ENCODE measurements at places on chromosomes 3 and 15. TPM values are rescaled to one million over a fixed set of nuclear protein-coding genes. Genes with fewer than 3 reads are reported as not detected.

- H3K27me3 ChIP-seq: no peaks in the 10 kb centered on the region
- no peak for DNase-seq
- no peak overlapping the region for H3K4me3 ChIP-seq
- no peak overlapping the region for H3K27ac ChIP-seq
- no peaks in the 10 kb centered on the region for H3K4me1 ChIP-seq
Observed at GRCh38 chr3:7146529-7146928, 285.6 kb downstream of the GRM7 start.

DNA sequence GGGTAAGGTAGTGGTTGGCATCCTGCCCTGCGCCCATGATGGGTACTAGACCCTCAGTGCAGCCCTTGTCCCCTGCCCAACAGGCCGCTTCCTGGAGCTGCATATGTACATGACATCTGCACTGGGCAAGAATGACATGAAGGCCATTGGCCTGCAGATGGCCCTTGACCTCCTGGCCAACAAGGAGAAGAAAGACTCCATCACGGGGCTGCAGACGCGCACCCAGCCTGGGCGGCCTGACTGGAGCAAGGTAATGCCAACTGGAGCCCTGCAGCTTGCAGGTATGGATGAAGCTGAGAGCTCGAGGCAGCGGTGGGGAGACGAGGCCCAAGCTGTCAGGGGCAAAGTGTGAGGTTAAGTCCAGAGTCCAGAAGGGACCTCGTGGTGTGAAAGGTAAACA, 40.8 kb downstream of the NOX5 start:
- peaks cover 46% of the 10 kb centered on the region for H3K27me3 ChIP-seq
- H3K4me3 ChIP-seq: no peak overlapping the region
- H3K27ac ChIP-seq: no peak overlapping the region
- no peak for DNase-seq
- no peaks in the 10 kb centered on the region for H3K36me3 ChIP-seq
- peaks cover 6% of the 10 kb centered on the region for H3K4me1 ChIP-seq

BFSP2 gene
- not detected for total RNA-seq

PLSCR2 gene
- not detected for total RNA-seq

Measured in osteocyte (in vitro differentiated cells).